ENCODE measurements at places on chromosomes 1 and 21.
A peak's percentile ranks its signal among the peaks of the same experiment; 100 is the strongest.

- no peak for DNase-seq
These were observed 326 bp downstream of the BRWD1 start for GRCh38 chr21:39313042-39313570.

- DNase-seq = no peak
These were observed 29.9 kb downstream of the KRTAP19-8 start for GRCh38 chr21:31008355-31008754.

DNA sequence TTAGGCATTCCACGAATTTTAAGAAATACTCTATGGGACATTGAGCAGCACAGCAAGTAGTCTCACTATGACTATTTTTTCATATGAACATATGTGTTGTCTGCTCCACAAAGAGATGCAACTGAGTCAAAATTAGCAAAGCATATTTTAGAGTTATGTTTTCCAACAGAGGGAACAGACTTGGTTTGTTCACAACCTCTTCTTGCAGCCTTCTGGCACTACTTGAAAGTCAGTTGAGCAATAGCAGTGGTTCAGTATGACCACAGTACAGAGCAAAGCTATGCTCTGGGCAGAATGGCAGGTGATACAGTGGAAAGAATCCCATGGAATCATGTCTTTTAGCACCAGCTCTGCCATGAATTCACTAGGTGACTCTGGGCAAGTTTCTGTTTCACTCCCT lies 5.2 kb downstream of the CCN1 start:
- DNase-seq = no peak

- peak; percentile 54 for DNase-seq
These were observed 100.5 kb upstream of the NEK7 start for GRCh38 chr1:198056255-198056654.

- DNase-seq = no peak
These were observed 314.9 kb downstream of the KIF26B start for GRCh38 chr1:245469734-245470133.

- DNase-seq = peak; percentile 38
These were observed 270.4 kb downstream of the PTPRU start for GRCh38 chr1:29506678-29507225.

DNA sequence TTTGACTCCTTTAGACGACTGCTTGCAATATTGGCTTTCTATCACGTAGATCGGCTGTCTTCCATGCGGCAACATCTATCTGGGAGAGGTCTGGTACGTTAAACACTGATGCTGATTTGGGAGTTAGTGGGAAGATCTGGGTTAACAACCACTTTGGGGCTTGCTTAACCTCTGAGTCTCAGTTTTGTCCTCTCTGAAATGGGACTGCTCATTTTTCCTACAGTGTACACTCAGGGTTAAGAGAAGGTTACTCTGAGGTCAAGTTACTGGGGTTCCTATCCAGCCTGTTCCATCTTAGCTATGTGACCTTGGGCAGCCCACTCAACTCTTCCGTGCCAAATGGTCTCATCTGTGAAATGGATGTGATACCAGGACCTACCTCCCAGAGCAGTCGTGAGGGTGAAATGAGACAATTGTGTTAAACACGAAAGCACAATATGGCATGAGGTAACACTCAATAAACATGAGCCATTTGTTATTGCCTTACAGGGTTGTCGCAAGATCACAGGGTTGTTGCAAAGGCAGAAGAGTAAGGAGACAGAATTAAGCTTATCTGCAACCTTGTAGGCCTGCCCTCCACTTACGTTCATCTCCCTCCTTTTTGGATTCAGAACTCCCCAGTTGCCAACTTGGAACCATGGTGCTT lies 5.6 kb downstream of the ABCA4 start:
- no peak for DNase-seq

GRCh38 chr1:227428803-227429202 lies 110.5 kb upstream of the CDC42BPA start:
- no peak for DNase-seq

- DNase-seq = no peak
These were observed 8.3 kb downstream of the IL24 start for GRCh38 chr1:206905295-206906164.

DNA sequence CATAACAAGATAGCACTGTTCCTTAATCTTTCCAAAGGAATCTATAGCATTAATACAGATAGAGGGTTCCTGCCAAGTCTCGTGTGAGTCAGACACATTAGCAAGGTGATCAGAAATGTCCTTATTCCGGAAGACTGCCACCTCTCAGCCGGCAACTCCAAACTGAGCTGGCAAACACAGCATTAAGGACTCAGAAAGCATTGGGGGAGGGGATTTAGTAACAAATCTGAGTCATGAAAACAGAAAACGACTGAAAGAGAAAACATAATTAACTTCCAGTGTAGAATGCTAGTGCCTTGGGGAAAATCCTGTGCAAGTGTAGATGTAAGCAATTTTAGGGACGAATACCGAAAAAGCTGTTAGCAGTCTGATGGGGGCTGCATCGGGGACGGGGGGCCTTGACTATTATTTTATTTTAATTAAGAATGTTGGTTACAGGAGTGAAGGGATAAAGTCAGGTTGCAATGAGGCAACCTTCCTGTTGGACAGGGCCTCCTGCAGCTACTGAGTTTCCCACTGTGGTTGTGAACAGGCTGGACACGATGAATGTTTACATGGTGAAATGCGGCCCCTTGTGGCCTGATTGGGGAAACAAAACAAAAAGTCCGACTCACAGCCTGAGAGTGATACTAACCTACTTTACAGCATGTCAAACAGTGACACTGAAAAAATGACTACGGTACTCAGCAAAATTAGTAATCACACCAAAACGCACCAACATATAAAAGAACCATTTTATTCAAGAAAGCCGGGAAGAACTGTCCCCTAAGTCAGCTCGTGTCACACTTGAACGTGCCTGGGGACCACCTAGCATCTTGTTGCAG lies 20.7 kb downstream of the MIS18A start:
- peak; percentile 73 for DNase-seq

DNA sequence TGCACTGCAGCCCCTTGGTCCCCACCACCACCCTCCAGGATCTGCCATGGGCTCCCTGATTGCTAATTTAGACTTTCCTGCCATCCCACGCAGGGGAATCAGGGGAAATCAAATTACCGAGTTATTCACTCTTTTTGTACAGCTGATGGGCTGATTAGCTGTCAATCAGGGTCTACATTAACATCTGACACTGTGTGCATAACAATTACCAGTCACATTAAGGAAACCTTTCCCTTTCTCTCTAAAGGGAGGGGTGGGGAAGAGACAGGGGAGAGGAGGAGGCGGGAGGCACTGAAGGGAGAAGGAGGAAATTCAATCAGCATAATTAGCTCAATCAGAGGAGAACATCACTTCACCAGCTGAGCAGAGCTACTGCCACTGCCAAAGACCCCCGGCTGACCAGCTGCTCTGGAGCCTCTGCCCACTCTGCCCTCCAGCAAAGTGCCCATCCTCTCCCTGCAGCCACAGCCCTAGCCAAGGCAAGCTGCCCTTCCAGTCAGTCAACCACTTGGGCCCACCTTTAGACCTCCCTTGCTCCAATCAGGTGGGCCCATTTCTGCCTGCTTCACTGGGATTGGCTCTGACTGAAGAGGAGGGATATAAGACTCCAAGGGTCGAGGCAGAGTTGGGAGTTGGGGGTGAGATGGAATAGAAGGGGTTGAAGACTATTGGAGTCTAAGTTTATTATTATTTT lies 199.3 kb upstream of the ZC3H12A start:
- no peak for DNase-seq

DNA sequence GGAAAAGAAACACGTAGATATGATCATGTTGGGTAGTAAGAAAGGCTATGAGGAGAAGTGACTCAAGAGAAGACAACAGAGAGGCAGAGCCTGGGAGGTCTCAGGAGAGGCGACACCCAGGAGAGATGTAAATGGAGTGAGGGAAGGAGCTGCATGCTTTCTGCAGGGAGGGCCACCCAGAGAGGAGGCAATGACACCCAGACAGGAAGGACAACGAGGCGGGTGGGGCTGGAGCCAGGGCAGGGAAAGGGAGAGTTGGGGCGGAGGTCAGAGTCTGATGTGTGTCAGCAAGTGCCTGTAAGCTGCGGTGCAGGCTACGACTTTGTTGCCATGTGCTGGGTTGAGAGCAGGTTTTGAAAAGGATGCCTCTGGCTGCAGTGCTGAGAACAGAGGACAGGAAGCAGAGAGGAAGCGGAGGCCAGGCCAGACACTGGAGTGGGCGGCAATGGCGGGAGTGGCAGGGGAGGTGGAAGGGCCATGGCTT lies 31.3 kb downstream of the SLC1A7 start:
- no peak for DNase-seq

- DNase-seq = no peak
These were observed 45.3 kb upstream of the KCNE1 start for GRCh38 chr21:34557261-34557660.

DNA sequence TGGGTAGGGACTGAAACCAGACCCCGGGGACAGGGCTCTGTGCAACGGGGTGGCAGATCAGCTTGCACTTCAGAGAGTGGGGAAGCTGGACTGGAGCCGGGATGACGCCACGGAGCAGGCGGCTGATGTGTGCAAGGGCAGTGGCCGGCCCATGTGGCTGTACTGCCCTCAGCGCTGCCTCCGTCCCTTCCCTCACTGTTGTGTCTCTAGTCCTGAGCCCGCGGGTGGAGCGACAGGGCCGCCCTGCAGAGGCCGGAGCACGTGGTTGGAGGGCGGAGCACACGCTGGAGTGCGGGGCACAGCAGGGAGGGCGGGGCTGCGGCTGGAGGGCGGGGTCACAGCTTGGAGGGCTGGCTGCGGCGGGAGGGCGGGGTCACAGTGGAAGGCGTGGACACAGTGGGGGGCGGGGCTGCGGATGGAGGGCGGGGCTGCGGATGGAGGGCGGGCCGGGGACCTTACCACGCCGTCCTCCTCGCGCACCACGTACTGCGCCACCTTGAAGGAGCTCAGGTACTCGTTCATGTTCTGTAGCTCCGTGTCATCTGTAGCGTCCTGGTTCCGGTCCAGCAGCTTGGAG lies 52.4 kb downstream of the CHD5 start:
- DNase-seq = peak; percentile 93

DNA sequence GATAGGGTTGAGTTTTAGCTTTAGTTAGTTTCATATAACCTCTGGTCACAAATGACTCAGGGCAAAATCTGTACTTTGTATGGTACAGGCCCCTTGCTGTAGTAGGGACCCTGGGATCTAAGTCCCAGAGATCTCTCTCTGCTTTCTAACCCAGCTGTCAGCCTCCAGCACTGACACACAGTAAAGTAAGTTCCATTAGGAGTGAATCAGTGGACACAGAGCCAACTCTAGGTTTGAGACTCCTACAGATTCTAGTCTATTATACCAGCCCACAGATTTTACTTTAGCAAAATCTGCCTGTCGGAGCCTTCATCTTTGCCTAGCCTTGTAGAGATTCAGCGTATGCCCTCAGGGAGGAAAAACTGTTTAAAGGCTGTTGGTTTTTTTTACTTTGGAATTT lies 52.5 kb downstream of the ANGPTL1 start:
- no peak for DNase-seq

DNA sequence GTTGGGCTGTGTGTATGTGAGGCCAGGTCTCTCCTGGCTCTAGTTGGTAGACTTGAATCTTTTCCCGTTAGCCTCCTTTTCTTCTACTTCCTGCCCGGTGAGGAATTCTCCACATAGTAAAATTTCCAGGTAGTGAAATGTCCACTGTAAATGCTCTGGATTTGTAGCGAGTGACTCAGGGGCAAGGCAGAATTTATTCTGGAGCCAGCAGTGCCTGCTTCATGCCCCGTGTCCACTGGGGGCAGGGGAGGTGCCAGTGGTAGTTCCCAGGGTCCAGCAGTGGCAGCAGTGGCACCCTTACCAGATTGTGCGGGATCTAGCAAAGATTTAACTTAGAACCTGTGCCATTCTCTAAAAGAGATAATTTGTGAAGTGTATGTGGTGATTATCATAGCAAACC lies 74.5 kb upstream of the USP24 start:
- DNase-seq = no peak

DNA sequence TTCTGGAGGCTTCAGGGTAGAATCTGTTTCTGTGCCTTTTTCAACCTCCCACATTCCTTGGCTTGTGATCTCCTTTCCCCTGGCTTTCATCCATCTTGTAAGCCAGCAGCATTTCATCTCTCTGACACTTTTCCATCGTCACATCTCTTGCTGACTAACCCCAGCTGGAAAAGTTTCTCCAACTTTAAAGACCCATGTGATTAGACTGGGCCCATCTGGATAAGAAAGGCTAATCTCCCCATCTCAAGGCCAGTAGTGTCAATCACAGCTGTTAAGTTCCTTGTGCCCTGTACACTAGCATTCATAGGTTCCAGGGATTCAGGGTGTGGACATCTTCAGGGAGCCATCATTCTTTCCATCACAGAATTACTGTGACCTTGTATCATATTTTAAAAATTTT lies 452.1 kb downstream of the TTLL7 start:
- DNase-seq = no peak

- DNase-seq = no peak
These were observed 532.5 kb downstream of the NCAM2 start for GRCh38 chr21:21530680-21531079.

DNA sequence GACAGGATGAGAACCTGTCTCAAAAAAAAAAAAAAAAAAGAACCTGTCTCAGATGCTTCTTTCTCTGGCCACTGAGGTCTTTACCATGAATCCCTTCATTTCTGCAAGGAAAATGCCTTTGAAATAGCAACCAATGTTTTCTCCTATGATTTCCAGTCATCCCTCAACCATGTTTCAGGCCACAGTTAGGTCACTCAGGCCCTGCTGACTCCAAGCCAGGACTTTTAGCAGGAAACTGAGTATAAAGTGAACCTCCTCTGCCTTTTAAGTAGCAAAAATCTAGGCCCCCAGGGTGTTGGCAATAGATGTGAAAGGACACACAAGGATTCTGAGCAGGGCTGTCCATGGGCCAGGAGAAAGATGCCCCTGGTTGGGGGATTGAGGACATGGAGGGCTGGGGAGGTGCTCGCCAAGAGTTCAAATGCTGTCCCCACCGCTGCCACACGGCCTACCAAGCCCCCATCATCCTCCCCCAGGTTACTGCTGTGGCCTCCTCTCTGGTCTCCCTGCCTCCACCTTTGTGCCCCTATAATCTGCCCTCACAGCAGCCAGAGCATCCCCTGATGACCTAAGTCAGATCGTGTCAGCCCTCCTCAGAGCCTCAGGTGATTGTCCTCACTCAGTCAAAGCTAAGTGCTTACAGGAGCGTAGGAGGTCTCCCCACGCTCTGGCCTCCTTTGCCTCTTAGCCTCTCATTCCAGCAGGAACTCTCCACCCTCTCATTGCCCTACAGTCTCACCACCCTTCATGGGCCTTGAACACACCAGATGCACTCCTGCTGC lies 54.6 kb downstream of the MATN1 start:
- DNase-seq = no peak

- DNase-seq = peak; percentile 62
These were observed 163.0 kb upstream of the KAZN start for GRCh38 chr1:14435368-14436023.

GRCh38 chr1:231844986-231845502 lies 218.5 kb downstream of the DISC1 start:
- DNase-seq = no peak

- no peak for DNase-seq
These were observed 20.7 kb upstream of the LAX1 start for GRCh38 chr1:203744075-203744972.

GRCh38 chr1:65538664-65539063 lies 118.2 kb downstream of the LEPR start:
- DNase-seq = no peak

- DNase-seq = no peak
These were observed 30.3 kb downstream of the SMYD3 start for GRCh38 chr1:246476771-246477170.

- DNase-seq = no peak
These were observed 121.1 kb downstream of the EVI5 start for GRCh38 chr1:92663775-92664174.

- no peak for DNase-seq
These were observed 23.0 kb downstream of the ERICH3 start for GRCh38 chr1:74650561-74650960.

GRCh38 chr21:27633631-27634030 lies 666.7 kb upstream of the ADAMTS5 start:
- DNase-seq = no peak

- DNase-seq = no peak
These were observed 53.7 kb upstream of the ETS2 start for GRCh38 chr21:38752051-38752505.
